BJ (cell line): ENCODE measurements at places on chromosomes 11 and 22. TPM values are rescaled to one million over a fixed set of nuclear protein-coding genes. Genes with fewer than 3 reads are reported as not detected.

Gene ELFN2
- 0.34 and 0.39 TPM in 2 replicates for polyA plus RNA-seq

Gene FGF19
- polyA plus RNA-seq, result not detected in 2 replicates

Gene GAL
- 2.8 and 3.0 TPM in 2 replicates for polyA plus RNA-seq

Gene KRTAP5-10
- 0.06 TPM in 1 of 2 replicates, not detected in the other for polyA plus RNA-seq

Gene SCGB1A1
- polyA plus RNA-seq, result not detected in 2 replicates

Gene TRPM5
- not detected in 2 replicates for polyA plus RNA-seq

Gene CCDC81
- polyA plus RNA-seq, result 4.3 and 6.3 TPM in 2 replicates

Gene FOLR2
- polyA plus RNA-seq, result not detected in 2 replicates

Gene PPARA
- 9.9 and 10.3 TPM in 2 replicates for polyA plus RNA-seq

Gene SLC35E4
- polyA plus RNA-seq, result 2.9 and 4.9 TPM in 2 replicates

Gene KCNJ1
- polyA plus RNA-seq, result not detected in 2 replicates

Gene OR2AT4
- polyA plus RNA-seq, result not detected in 2 replicates

Gene APOA4
- polyA plus RNA-seq, result not detected in 2 replicates

Gene TRIM49D1
- polyA plus RNA-seq, result not detected in 2 replicates

DNA sequence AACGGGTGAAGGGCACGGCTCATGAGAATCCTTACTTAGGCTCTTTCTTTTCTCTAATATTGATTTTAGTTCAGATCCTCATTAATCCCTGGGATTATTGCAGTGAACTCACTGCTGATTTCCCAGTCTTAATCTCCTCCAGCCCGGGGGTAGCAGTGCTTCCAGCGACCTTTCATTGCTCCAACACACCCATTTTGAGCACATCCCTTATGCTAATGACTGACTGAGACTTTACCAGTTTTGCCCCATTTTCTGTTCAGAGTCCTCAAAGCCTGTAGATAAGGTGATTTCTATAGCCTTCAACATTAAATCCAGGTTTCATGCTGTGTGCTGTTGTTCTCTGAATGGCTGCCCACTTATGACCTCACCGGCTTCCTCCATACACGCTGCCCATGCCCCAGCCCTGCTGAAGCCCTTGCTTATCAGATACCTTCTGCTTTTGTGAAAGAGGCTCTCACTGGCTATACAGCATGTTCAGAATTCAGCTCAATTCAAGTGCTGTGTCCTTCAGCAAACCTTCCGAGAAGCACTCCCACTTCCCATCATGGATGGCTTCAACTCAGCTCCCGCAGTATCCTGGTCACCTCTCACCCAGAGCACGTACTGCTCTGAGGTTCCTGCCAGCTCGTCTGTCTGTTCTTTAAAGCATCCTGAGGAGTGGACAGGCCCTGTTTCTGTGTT, 49.0 kb downstream of the PPFIA1 start:
- no peak for DNase-seq

DNA sequence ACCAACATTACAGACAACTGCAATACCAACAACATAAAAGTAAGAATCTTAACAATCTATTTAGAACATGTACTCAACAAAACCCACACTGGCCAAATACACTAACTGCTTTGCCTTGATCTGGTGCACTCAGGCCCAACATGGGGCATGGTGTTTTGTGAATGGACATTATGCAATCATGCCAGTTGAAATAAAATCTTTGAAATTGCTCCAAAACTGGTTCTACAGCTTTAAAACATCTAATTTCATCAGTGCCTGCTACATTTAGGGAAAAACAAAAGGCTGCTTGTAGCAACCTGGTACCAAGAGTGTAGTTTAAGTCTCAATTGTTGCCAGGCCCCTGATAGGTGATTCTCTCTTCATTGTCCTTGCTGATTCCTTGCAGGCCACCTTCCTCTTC, 3.3 kb upstream of the CTR9 start:
- DNase-seq, result no peak

DNA sequence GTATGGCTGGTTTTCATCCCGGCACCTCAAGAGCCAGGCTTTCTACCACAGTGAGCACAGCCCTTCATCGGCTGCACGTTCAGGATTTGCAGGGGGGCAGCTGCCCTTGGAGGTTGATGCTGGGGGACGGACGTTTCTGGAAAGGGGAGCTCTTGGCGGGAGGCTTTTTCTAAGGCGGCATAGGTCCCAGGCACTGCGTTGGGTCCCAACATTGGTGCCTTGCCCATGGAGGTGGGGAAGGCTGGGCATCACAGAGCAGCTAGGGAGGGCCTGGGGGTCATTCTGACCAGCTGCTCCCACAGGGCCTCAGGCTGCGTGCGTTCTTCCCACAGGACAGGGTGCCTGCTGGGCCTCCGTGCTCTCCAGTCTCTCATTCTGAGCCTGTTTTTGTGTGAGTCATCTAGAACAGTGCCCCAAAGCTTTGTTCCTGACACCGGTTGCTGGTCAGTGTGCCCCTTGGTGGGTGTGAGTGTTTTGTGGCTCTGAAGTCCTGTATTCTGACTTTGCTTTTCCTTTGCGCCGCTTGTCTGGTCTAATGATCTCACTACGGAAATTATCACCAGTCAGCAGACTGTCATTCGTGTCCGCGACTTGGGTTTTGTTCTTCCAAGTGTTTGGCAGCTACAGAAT, 275.9 kb downstream of the TBC1D22A start:
- DNase-seq, result no peak

- DNase-seq, result no peak
Observed at GRCh38 chr11:108498816-108499408, 728 bp upstream of the POGLUT3 start.

- no peak for DNase-seq
Observed at GRCh38 chr11:128184981-128185380, 402.4 kb downstream of the ETS1 start.

GRCh38 chr11:69339041-69339733, 45.2 kb downstream of the MYEOV start:
- no peak for DNase-seq

DNA sequence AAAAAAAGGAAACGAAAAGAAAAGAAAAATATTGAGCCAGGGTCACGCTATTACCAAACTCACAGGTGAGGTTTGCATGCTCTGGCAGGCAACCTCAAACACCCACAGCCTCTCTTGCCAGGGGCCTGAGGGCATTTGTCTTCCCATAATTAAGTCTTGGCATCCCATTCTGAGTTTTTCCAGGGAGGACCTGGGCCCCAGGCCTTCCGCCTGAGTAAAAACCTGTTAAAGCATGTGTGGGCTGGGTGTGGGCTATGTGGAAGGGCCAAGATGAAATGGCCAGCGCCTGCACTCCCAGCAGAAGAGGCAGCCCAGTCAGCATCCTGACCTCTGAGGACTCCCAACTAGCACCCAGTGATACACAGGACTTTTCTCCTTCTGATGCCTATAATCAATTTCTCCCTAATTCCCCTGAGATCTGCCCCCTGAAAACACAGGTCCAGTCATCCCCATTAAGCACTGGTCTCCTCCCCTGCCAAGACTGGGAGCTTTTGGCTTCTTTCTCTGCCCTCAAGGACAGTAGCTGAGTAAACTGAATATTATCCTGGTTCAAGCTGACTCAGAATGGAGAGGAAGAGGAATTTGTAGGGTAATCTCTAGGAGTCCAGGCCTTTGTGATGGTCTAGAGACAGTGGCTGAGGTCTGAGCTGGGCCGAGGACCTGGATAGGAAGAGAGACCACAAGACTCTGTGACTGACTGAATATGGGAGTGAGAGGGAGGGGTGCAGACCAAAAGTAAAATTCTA, 35.6 kb upstream of the ACER3 start:
- DNase-seq, result no peak

GRCh38 chr11:115889712-115890111, 385.5 kb upstream of the CADM1 start:
- no peak for DNase-seq

- DNase-seq, result no peak
Observed at GRCh38 chr11:32529994-32530588, 53.5 kb upstream of the EIF3M start.

DNA sequence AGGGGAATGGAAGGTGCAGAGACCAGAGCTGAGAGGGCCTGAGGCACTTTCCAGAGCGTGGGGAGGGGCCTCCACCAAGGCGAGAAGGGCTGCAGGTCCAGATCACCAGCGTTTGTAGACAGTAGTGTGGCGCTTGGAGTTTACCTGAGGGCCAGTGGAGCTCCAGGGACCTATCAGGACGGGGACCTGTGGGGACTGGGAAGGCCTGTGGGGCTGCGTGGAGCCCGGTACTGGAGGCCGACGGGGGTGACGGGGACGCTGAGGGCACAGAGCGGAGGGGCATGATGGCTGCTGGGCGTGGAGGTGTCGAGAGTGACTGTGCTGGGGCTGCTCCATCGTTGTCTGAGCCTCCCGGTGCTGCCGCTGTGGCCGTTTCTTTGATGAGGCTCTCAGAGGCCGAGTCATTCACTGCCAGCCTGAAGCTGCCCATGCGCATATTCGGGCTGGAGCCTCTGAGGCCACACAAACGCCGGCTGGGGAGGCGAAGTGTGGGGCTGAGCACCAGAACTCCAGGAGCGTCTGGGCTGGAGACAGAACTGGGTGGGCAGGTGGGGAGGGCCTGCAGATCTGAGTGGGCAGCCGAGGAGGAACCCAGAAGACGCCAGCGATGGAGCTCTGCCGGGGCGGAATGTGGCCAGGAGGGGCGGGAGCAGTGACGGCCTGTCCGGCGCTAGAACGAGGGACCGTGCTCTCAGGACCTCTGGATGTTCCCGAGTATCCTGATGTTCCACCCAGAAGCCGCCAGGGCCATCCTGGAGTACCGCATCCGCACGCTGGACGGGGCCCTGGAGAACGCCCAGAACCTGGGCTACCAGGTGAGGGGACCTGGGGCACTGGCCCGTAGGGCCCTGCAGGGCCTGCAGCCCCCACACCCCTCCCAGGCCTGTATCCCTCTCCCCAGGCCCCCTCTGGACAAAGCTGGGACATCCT, 2.6 kb downstream of the PGGHG start:
- no peak for DNase-seq

DNA sequence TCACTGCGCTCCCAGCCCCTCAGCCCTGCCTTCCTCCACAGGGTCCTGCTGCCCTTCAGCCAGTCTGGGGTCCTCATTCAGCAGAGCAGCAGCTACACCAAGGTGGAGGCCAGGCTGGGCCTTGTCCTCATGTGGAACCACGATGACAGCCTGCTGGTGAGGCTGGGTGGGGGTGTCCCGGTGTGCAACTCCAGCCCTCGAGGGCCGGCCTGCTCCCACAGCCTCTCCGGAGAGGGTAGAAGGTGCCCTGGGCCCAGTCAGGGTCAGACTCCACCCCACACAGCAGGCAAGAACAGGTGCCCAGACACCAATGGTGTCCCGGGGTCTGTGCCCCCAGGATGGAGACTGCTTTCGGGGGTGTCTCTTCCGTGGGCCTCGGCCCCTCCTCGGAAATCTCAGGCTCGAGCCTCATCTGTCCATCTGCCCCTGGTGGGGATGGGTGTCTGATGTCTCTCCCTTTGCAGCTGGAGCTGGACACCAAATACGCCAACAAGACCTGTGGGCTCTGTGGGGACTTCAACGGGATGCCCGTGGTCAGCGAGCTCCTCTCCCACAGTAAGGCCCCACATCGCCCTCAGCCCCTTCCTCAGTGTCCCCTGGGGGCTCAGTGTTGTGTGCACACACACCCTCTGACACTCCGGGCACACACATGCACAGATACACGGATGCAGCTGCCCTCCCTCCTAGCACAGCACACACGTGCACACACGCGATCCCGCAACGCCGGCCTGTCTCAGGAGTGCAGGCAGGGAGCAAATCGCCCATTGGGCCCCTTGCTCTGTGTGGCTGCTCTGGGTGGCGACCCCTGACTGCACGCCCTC, 4.9 kb downstream of the MUC5AC start:
- DNase-seq, result no peak

DNA sequence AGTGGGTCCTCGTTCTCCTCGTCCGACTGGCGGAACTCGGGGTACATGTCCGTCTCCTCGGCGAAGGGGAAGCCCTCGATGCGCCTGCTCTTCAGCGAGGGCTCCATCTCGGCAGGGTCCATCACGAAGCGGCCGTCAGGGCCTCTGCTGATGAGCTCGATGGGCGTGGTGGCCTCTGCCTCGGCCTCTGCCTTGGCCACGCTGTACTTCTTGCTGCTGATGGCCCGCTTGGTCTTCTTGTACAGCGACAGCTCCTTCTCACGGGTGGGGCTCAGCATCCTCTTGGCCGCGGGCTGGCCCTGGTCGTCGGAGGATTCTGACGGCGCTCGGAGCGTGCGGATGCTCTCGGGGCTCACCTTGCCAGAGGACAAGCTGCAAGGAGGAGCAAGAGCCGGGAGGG, 35.7 kb downstream of the IGSF9B start:
- DNase-seq, result no peak

DNA sequence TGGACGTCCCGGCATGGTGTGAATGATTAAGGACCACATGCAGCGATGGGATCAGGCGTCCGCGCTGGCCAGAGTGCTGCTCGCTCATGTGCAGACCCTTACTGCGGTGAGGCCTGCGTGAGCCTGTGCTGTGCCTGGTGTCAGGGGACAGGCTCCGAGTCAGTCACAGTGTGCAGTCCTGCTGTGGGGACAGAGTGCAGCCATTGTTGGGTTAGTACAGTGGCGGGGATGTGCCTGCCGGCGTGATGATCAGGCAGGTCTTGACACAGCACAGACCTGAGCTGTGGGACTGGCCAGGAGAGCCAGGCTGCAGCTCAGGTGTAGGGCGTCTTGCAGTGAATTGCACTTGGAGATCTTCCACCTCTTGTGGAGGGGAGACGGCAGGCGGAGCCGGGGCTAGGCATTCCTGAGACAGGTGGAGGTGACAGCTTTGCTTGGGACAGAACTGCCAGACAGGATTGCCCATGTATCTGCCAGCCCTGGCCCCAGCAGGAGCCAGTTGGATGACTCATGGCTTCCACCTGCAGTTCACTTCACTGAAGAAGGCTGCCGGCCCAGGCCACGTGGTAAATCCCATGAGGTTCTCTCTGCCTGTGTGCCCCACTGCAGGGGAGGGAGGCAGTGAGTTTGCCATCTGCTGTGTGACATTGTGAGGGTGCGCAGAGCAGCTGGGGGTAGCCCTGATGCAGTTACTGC, 17.3 kb downstream of the TRMU start:
- DNase-seq, result no peak

GRCh38 chr11:28566339-28567089, 458.3 kb downstream of the METTL15 start:
- peak; percentile 86 for DNase-seq

DNA sequence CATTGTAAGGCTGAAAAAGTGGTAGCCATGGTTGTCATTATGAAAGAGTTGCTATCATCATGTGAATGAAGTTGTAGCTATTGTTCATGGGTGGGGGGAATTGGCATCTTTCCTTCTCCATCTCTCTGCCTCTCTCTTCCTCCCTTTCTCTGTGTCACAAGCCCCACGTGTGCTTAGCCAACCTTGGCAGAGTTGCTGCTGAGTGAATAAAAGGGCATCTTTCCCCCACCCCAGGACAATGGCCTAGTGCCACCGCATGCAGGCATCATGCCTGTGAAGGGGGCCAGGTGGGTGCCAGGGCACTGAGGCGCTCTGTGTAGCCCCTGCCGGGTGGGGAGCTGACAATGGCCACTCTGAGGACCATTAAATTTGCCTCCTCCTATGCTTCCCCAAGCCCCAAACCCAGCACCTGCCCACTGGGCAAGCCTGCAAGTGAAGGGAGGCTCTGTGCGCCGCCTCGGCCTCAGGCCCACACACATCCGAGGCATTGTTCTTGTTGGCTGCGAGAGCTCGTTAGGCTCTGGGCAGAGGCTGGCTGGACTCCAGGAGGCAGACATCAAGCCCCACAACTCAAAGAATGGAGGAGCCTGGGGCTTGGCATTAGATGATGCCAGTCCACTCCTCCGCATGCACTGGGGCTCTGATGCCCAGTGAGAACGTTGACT, 103.9 kb downstream of the SEZ6L start:
- no peak for DNase-seq
